ENCODE measurements at places on chromosomes 16 and 17.

DNA sequence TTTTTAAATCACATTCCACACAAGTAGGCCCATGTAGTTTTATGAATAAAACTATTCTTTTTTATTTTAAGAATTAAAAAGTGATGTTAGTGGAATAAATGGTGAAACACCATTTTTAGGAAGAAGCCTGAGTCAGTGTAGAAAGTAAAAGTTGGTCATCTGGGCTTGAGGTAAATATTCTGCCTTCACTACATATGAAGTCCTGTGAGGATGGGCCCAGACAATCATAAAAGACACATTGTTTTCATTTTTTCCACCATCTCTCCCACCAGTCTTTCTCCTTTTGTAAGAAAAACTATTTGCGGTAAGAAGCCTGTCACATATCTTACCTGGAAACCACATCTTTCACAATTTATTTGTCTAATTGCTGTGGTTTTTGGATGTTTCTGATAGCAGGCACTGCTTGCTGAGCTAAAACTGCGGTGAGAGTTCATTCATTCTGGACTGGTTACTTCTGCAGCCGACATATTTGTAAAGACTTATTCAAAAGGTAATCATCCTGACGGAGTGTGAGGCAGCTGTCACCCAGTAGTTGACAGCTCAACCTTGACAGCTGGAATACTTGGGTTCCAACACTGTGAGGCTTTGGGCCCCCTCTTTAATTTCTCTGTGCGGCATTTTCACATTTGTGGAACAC is 10.6 kb upstream of the RFFL start:
- no peak for DNase-seq

- no peak for DNase-seq
Measured at GRCh38 chr16:49619811-49620157, 236.1 kb downstream of the ZNF423 start.

- DNase-seq = no peak
Measured at GRCh38 chr17:56910509-56911235, 3.2 kb downstream of the TRIM25 start.

GRCh38 chr17:44959821-44960531 is 8.1 kb downstream of the C1QL1 start:
- no peak for DNase-seq

- no peak for DNase-seq
Measured at GRCh38 chr16:81629034-81629802, 149.9 kb upstream of the PLCG2 start.

- no peak for DNase-seq
Measured at GRCh38 chr17:50171371-50172071, 5.7 kb downstream of the SGCA start.

- DNase-seq = no peak
Measured at GRCh38 chr16:11734025-11734652, 8.5 kb downstream of the TXNDC11 start.

- DNase-seq = peak; percentile 89
Measured at GRCh38 chr17:49414622-49415350, at the start of gene PHB1. Gene PHB1 (minus strand): TSS chr17:49414882. CDS start chr17:49413264, 1,618 bp downstream.
